ENCODE measurements at places on chromosomes 3 and 15.

GRCh38 chr15:90411176-90411575 is 23.1 kb downstream of the IQGAP1 start:
- DNase-seq: no peak

GRCh38 chr15:47586653-47587224 is 130.6 kb upstream of the SEMA6D start:
- no peak for DNase-seq

DNA sequence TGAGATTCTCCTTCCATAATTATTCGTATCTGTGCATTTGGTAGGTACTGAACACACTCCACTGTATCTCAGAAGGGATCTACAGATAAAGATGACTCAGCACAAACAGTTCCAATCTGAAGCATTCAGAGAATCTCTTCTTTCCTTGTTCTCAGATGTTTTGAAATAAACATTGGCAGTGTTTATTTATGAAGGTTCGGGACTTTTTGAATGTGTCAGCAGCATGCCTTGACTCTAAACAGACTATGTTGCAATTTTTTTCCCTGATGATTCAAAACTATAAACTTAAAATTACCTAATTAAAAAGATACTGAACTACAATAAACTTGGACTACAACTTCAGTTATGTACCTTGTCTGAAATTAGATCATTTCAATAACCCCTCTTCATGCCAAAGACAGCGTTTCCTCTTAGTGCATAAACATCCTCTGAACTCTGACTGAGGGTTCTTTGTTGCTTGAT is 612.9 kb upstream of the TBL1XR1 start:
- DNase-seq: no peak

DNA sequence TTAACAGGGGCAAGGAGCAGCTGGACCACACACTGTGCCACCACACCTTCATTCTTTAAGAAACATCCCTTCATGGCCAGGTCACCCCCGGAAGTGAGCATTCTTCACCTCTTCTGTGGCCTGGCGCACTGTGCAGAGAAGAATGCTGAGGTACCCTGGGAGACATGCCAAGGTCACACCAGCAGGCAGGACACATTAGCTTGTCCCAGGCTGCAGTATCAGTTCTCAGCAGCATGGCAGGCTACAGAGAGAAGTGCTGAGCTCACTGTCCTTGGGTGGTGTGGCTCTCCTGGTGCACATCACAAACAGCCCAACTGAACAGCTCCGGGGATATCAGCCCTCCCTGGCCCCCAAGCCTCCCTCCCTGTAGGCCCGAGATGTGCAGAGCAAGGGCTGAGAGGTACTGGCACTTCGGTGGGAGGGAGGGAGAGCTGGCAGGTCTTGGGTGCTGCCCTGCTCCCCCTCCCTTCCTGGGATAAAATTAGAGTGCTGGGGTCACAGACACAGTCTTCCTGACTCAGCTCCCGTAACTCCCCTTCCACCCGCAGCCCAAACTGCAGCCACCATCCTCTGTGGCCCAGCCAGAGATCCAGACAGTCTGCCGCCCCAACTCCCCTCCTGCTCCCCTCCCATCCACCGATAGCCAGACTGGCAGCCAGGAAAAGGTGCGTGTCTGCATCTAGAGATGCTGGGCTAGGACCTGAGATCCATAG is 13.4 kb downstream of the SEMA7A start:
- no peak for DNase-seq

- DNase-seq: peak; percentile 23
Measured at GRCh38 chr3:60431599-60431958, 819.7 kb downstream of the FHIT start.

DNA sequence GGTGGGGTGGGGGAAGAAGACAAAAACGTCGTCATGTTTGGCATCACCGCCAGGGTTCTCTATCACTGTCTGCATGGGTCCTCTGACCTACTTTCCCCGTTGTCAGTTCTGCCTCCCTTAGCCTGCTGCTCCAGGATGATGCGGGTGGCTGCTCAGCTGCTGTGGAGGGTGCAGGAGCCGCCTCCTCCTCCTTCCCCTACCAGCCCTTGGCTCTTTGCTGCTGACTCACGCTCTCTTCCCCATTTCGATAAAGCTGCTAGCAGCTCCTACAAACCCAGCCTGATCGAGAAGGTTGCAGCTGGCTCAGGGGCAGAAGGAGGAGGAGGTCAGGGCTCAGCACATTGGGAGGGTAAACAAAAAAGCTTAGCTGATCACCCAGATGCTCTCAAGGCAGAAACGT is 49.5 kb upstream of the SEC13 start:
- DNase-seq: peak; percentile 30

DNA sequence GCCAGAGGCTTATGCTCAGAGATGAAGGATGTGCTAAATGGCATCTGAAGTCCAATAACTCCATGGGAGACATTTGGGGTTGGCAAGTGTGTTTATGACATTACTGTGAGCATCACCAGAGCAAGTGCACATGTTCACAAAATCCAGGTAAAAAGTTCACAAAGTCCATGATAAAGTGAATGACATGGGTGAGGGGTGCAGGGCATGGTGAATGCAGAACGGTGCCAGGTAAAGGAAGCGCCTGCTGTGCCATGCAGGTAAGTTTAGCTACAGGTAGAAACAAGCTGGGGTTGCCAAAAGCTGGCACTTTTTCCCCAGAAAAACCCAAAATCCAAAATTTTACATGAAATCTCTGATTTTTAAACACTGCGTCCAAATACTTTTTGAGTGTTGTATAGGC is 268.2 kb downstream of the ABHD5 start:
- no peak for DNase-seq

- no peak for DNase-seq
Measured at GRCh38 chr3:187139895-187140253, 578 bp upstream of the RPL39L start.

GRCh38 chr3:157335233-157336076 is 101.2 kb upstream of the PTX3 start:
- no peak for DNase-seq

- no peak for DNase-seq
Measured at GRCh38 chr3:66744986-66745385, 244.2 kb upstream of the LRIG1 start.

DNA sequence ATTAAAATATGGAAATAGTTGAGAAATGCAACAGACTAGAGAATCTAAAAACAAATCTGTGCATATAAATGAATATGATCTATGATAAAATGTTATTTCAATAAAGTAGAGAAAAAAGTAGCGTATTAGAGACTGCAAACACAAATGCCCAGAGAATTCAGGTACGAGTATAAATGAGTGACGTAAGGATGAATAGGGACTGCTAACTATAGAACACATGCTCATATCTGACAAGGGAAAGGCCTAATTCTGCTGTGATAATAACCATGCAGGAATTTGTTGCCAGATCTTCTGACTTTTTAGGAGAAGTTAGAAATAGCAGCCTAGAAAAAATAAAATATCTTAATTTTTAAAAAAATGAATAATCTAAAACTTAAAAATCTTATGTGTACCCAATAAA is 73.1 kb downstream of the ESYT3 start:
- DNase-seq: no peak

DNA sequence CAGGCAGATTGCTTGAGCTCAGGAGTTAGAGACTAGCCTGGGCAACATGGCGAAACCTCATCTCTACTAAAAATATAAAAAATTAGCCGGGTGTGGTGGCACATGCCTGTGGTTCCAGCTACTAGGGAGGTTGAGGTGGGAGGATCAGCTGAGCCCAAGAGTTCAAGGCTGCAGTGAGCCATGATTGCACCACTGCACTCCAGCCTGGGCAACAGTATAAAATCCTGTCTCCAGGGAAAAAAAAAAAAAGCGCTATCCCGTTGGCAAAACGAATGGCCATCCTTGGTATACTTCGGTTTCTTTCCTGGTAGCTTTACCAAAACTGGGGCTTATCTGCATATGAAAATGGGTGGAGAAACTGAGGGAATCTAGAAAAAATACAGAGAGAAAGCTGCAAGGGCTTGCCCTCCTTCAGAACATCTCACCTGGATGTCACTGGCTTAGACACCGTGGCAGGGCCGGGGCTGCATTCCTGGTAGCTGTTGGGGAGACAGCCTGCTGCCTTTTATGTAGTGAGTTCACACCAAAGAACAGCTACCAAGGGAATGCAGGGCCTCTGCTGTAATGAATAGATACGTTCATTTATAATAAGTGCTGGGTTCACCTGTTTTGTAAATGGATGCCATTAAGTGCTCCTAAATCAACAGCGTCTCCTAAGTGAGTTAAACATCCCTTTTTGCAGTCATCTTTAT is 96.0 kb downstream of the IQSEC1 start:
- no peak for DNase-seq

DNA sequence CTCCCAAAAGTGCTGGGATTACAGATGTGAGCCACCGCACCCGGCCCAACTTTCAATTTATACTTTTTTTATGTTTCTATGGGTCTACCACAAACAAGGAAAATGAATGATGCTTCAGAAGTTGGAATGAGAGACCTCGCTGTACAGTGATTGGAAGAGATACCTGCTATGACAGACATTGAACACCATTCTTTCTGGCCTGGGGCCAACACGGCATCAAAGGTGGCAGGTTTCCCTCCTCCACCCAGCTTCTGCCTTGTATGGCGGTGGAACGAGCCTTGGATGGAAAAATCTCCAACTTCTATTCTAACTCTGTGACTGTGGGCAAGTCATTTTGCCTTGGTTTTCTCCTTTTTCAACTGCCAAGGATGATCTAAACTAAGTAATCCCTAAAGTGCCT is 117.8 kb upstream of the FAM174B start:
- DNase-seq: no peak

GRCh38 chr15:73752806-73753193 is 351 bp downstream of the INSYN1 start:
- no peak for DNase-seq

DNA sequence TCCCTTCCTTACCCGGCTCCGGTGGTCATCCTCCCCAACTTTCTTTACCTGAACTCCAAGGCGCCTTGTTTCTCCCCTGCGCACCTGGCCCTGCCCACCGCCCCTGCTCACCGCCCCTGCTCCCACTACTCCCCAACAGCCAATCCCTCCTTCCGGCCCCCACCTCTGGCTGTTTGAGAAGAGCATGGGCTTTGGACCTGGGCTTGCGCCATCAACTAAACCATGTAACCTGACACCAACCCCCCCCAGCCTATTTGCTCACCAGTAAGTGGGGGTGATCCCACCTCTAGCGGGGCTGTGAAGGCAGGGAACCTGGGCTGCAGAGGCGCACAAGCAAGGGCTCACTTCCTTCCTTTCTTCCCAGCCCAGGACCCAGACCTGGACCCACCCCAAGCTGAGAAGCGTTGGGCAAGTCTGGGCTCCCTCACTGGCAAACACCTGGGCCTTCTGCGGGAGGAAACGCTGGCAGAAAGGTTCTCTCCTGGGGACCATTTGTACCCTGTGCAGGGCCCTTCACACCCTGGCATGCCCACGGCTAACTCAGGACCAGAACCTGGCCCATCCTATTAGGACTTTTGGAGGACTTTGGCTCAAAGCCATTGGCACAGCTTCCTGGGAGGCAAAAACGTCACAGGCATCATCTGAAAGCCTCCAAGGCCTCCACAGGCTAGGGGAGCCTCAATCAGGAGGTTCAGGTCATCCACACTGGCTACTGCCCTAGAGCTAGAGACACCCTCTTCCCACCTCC is at the start of gene PLXNB1:
Gene PLXNB1 (minus strand): TSS at position 127 of the 748 bp plus-strand sequence. CDS start 5,475 bp downstream, outside the sequence.
- peak; percentile 28 for DNase-seq

GRCh38 chr15:41284427-41285177 is 47.8 kb downstream of the OIP5 start:
- no peak for DNase-seq

GRCh38 chr15:35722501-35722900 is 176.5 kb upstream of the DPH6 start:
- no peak for DNase-seq

GRCh38 chr15:74319596-74320351 is 47.7 kb downstream of the CYP11A1 start:
- DNase-seq: peak; percentile 10

- no peak for DNase-seq
Measured at GRCh38 chr15:85027033-85027380, 45.4 kb downstream of the PDE8A start.

GRCh38 chr3:23913873-23914743 is 2.7 kb downstream of the NKIRAS1 start:
- no peak for DNase-seq

GRCh38 chr3:61411009-61411662 is 150.2 kb upstream of the PTPRG start:
- no peak for DNase-seq

- DNase-seq: no peak
Measured at GRCh38 chr15:78981532-78982313, 36.9 kb upstream of the CTSH start.

DNA sequence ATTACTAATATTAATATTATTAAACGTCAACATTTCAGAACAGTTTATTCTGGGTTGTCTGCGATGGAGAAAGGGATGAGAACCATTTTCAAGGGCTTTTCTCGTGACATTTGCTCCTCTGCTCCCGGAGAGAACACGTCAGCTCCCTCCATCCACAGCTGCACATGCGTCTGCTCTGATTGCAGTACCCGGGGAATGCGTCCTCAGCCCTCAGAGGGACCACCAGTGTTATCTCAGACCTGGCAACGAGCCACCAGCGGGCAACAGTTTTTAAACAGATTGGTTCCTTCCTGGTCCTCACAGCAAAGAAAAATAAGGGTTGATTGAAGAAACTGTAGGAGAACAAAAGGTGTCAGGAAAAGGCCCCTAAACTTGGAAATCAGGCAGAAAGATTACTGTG is 202.2 kb upstream of the ADAMTS9 start:
- DNase-seq: no peak

Measured in activated naive CD4-positive, alpha-beta T cell treated with anti-CD3 and anti-CD28 coated beads for 36 hours (primary cell).